ENCODE measurements at places on chromosomes 3 and 15.
A peak's percentile ranks its signal among the peaks of the same experiment; 100 is the strongest.

DNA sequence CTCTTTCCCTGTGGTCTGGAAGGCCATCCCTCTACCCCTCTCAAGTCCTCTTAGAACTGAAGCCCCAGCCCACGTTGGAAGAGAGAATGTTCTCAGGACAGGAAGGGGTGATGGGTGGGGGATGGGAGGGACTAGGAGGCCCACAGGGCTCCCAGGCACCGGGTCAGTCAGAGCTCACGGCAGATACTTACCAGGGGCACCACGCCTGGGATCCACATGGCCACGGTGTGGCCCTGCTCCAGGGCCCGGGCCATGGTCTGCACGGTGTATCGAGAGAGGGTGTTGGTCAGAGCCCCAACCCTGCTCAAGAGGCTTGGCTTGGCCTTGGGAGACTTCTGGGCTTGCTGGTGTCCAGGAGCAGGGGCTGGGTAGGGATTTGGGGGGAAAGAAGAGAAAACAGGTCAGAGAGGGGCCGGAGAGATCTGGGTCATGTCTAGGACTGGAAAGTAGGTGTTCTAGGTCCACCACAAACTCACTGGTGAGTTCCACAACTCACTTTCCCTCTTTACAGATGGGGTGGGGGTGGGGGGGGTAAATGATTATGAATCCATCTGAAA, 9.8 kb downstream of the PLIN1 start:
- no peak for DNase-seq

DNA sequence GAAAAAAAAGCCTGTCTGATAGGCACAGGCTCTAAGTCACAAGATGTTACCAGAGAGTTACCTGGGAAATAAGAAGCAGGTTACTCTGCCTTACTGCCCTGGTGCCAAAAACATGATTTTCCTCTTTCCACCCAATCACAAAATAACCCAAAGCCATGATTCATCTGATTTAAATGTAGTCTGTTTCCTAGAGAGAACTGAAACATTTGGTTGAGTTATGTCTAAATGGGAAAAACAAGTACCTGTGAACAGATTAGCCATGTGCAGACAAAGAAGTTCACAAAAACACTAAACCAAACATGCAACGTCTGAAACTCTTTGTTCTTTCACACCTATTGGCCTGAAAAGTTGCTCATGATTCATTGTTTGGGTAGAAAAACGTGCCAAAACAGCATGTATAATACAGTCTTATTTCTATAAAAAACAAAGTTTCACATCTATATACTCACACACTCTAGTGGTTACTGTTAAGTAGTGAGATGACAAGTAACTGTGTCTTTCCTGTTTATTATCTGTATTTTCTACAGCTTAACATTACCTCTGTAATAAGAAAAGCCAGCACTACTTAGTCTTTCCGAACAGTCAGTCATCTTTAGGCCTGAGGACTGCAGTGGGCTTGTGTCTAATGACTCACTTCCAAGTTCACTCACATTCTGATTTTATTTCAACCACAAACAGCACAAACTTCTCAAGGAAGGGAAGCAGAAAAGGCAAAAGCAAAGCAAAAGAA, 30.2 kb downstream of the FAM174B start:
- DNase-seq, result no peak

DNA sequence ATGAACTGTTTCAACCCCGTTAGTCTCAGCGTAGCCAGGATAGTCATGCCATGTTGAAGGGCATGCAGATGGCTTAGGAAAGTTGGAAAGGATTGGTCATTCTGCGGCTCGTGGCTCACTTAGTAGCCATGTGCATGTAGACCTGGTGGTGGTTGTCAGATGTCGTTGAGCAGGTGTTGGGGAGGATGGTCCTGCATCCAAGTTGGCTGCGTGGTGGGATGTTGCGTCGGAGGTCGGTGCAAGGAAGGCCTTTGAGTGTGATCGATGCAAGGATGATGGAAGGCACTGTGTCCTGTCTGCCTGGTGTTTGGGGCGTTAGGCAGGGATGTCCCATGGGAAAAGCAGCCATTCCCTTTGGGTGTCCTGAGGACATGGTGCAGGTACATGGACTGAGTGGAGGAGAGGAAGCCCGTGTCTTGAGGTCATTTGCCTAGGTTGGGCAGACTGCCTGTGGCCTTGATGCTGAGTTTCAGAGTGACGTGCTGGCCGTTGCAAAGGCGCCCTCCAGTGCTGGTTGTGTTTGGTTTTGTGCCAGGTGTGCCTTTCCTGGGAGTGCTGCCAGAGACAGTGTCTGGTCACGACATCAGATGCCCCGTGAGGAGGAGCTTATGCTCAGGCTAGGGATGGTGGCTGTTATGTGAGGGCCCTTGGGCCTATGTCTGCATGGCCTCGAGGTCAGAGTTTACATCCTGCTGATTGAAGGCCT, 103.4 kb downstream of the SNRPN start:
- no peak for DNase-seq

- DNase-seq, result no peak
Measured at GRCh38 chr15:57792724-57793449, 86.4 kb downstream of the POLR2M start.

DNA sequence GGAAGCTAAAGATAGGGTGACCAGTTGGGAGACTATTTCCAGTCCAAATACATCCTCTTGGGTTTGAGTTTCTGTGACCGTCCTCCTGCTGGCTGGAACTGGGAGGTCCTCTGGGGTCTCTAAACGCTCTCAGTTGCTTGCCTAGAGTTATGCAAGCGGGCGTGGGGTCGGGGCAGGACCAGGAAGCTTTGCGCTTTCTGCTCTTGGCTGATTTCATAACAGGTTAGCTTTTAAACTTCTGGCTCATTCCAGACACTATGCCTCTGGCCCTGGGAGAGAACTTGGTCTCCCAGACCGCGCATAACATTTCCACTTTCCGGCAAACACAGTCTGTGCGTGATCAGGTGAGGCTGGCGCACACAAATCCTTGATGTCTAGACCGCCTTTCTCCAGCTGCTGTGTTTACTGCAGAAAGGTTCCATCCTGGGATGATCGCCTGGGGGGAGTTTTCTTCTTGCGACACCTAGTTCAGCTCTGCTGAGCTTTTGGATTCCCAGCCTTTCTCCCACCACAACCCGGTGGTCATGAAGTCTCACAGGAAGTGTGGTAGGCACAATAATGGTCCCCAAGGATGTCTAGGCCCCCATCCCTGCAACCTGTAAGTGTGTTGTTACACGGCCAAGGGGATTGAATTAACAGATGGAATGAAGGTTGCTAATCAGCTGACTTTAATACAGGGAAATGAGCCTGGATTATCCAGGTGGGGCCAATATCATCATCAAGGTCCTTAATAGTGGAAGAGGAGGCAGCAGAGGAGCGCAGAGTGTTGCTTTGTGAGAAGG, 23.6 kb upstream of the CGNL1 start:
- DNase-seq, result no peak

- DNase-seq, result peak; percentile 51
Measured at GRCh38 chr15:74826364-74826819, at the start of gene CPLX3. TSS of gene CPLX3 (plus strand) at chr15:74826627. CDS start at chr15:74826704, 77 bp downstream.

Measured in stimulated activated CD4-positive, alpha-beta T cell treated with anti-CD3 and anti-CD28 coated beads, Interleukin-12 subunit alpha, Interleukin-12 subunit beta, amount 100 ng/mL, for 4 hours (primary cell).